NCI-H510A treated with DMSO at 0.1 percent for 48 hours (cell line): ENCODE measurements at places on chromosomes 1 and 21.

- no peak for DNase-seq
Observed at GRCh38 chr1:12179111-12179519, 12.3 kb downstream of the TNFRSF1B start.

DNA sequence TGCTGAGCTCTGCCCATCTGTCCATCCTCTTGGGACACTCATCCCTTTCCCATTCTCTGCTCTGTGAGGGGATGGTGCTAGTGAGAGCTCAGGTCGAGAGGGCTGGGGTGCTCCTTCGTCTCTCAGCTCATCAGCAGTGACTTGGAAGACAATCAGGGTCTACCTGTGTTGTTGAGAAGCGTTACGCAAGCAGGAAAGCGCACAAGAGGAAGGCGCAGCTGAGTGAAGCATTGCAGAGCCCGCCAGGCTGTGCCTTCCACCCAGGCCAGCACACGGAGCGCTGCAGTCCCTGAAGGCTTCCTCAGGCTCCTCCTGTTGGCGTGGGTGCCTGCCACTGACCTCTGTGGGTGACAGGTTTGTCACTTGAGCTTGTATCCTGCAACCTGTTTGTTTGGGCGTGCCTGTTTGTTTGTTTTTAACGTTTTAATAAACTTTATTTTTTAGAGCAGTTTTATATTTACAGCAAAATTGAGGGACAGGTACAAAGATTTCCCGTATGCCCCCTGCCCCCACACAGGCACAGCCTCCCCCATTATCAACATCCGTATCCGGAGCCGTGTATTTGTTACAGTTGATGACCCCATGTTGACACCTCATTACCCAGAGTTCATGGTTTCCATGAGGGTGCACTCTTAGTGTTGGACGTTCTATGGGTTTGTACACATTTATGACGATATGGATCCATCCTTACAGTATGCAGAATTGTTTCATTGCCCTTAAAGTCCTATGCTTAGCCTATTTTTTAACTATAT, 36.7 kb downstream of the ADARB1 start:
- DNase-seq, result no peak

- DNase-seq, result no peak
Observed at GRCh38 chr1:65558215-65558614, 137.7 kb downstream of the LEPR start.

DNA sequence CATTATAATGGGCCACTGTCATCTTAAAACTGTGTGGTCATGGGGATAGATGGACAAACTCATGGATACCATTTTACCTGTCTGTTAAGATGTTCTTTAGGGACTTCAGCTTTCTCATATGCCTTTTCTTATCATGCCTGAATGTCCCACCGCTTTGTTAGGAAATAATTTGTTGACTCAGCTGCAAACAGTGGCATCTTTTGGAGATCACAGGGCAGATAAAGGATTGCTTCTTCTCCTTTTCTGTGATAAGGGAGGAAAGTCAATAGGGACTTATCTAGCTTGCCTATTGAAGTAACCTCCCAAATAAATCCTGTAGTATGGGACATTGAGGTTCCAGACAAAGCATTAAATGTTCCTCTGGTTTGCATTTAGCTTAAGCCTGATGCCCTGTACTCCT, 79.8 kb upstream of the KIAA0040 start:
- no peak for DNase-seq

DNA sequence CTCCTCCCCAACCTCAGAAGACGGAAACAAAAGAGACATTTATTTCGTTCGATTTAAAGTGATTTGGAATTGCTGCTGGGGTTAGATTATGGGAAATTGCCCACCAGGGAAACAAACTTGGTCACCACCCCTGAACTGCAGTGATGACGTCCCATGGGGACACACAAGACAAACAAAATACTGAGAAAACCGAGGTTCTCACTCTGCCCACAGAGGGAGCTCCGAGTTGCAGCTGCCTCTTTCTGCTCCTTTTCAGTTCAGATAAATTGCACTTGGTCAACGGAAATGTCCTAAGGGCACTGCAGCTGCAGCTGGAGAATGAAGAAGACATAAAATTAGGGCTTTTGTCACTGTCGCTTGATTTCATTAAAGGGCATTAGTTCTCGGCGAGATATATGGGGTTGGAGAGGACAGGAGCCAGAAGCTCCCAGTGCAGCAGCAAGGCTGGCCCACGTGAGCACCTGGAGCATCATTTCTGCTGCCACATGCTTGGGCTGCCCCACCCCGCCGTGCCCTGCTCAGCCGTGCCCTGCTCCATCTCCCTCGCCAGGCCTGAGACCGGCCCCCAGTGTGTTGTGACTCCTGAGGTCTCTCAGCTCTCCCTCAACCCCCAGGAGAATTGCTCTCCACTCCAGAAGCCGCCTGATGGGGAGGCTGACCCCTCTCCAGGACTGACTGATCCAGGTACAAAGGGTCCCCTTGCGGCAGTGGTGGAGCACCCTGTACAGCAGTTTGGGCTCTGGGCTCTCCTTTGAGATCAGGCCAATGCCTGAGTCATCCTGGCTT, 231.7 kb upstream of the AJAP1 start:
- DNase-seq, result no peak

DNA sequence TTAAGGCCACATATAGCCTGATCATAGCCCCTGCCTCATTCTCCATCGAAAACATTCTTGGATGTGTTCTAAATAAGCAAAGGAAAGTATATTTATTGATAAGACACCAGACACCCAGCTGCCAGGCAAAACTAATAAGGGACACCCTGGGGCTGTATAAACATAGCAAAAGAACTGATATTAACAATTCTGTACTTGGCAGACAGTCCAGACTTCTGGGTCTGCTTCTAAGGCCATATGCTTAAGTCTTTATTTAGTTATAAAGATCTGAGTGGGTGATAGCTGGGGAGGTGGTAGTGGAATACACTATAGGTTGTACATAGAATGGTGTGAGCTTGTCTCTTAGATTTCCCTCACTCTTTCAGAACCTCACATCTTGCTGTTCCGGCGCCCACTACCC, 3.9 kb downstream of the CKS1B start:
- DNase-seq, result no peak
